Activated CD8-positive, alpha-beta memory T cell treated with anti-CD3 and anti-CD28 coated beads for 48 hours (primary cell): ENCODE measurements at places on chromosomes 11 and 22.

GRCh38 chr11:488992-489391 lies 18.1 kb downstream of the RNH1 start:
- DNase-seq, result no peak

- peak; percentile 59 for DNase-seq
Observed at GRCh38 chr11:18588297-18589252, at the start of gene UEVLD. Gene UEVLD, minus strand, starts transcription at chr11:18588734. Its CDS starts 80 bp downstream, at chr11:18588654.

- no peak for DNase-seq
Observed at GRCh38 chr22:32701034-32701433, 100.5 kb upstream of the TIMP3 start.

GRCh38 chr11:102268083-102268984 lies 49.0 kb upstream of the BIRC3 start:
- DNase-seq, result peak; percentile 53

DNA sequence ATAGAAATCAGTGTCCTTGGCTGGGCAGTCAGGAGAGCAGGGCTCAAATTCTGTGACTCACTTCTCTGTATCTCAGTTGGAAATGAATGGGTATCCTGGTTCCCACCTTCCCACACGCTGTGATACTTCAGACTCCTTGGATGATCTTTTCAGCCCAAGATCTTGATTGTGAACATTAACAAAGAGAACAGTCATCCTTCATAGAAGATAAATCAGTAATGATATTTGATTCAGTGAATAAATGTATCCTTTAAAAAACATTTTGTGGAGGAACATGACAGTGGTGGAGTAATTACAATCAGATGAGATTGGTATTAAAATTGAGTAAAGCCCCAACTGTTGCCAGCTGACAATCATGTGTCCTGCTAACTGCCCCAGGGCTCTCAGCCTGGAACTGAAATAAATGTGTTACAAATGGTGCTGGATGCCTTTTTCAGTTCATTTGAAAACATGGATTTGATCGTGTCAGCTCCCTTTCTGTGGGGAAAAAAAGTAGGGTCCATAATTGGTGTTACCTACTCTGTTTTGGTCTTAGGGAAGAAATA lies 72.9 kb upstream of the OR5AN1 start:
- DNase-seq, result no peak

DNA sequence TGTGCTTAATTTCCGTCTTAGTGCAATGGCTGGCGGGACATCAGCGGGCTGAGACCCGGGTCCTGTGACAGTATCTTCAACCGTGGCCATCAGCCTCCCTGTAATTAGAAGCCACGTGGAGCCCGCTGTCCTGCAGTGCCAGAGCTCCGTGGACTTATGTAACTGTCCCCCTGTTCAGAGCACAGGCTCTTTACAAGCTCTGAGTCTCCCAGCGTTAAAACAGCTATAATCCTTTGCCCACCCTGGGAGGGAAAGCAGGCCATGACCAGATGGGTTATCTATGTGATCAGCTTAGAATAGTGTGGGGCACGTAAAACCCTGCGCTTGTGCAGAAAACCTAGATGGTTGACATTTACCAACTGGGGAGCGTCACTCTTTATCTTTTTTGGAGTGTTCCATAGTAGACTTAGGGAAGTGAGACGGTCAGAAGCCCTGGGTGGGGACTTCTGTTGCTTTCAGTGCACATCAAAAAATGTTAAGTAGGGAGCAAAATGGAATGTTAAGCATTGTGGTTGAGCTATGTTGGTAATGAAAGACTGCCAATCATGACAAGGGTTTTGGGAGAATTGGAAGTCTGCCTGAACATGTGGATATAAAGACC lies 103.5 kb upstream of the CADM1 start:
- no peak for DNase-seq

- DNase-seq, result no peak
Observed at GRCh38 chr22:26416670-26417276, 12.3 kb upstream of the ASPHD2 start.

DNA sequence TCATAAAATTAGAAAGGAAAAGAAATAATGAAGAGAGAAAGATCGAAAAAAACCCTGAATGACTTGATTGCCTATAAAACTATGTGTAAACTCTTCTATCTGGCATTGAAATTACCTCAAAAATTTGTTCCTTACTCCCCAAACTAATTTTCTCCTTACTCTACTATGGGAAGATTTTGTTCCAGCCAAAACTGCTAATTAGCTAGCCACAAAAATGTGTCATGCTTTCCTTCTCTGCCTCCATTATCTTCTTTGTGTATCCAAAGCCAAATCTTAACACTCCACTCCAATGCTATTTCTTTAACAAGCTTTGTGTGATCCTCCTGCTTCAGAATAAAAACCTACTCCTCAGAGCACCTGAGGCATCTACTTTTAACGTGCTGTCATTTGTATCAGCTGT lies 831.2 kb downstream of the METTL15 start:
- no peak for DNase-seq

GRCh38 chr11:62577046-62577714 lies 3.5 kb upstream of the EEF1G start:
- no peak for DNase-seq

DNA sequence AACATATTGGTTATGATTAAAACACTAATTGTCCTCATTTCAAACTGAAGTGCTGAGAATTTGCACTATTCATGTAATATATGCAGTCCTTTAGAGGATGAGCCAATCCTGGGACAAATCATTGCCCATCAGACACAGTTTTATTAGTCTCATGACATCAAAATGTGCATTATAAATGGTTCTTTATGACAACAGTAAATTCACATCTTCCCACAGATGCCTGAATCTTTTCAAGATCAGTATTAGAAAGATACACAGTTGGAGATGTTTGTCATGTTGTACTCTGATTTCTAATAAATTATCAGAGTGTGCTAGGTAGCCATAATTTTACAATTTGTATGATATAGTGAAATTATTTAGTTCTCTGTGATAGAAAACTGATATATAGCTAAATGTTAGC lies 813.5 kb downstream of the FAM181B start:
- no peak for DNase-seq

DNA sequence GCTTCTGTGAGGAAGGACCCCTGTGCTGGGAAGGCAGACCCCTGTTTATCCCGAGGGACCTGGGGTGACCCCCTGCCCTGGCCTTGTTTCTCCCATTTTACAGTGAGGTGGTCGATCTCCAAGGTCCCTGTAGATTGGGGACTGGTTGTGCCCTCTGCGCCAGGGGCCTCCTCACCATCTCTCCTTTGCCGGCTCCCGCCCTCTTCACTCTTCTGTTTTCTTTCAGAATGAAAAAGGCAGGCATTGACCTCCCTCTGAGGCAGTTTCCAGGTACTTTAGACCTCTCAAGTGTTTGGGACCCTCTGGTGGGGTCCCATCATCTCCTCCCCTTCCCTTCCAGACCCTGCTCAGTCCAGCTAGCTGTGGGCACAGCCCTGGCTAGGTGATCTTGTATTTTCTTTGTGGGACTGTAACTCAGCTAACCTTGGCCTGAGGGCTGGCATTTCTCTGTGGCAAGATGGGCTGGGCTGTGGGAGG lies 1.5 kb downstream of the SERPINH1 start:
- DNase-seq, result no peak

DNA sequence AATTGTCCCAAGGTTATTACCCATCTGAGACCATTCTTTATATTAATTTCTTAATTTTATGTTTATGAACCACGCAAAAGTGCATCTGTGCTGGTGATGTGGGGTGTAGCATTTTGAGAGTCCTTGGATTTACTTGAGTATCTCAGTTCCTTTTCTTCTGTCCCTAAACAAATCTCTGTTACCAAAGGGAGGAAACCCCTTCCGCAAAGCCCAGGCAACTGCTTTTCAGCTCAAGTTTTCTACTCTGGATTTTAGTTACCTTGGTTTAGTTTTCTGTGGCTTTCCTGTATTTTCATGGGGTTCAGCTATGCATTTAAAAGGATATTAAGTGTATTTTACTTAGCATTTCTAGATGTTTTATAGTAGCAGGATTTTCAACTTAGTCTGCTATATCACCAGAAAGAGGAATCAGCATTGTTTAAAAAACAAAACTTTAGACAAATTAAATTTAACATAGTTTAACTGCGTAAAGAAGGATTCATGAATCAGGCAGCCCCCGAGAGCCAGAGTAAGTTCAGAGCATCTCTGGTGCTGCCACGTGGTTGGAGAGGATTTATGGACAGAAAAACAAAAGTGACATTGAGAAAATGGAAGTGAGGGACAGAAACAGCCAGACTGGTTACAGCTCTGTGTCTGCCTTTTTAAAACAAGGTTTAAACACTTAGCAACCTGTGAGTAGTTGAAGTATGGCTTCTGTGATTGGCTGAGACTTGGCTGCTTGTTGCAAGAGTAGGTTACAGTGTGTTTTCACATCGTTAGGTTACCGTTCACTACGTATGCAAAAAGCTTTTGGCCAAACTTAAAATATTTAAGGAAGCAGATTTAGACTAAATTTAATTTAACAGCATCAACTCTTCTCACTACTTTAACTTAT lies 9.6 kb downstream of the ADM start:
- no peak for DNase-seq

- DNase-seq, result no peak
Observed at GRCh38 chr11:28470180-28470579, 362.0 kb downstream of the METTL15 start.

DNA sequence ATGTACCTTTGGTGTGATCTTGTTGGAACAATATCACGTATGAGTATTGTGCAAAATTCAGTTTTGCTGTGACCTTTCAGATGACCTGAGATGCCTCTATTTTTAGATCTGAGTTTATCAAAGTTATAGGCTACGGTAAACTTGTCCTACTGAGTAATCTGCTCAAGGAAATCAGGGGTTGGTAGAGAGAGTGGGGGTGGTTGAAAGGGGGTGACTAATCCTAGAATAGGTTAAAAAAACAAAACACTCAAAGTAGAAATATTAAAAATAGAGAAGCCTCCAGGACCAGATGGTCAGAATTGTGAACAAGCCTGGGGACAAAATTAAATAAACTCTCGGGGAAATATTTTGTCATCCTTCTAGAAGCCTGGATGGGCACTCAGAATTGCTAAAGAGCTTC lies 59.9 kb upstream of the C11orf87 start:
- DNase-seq, result no peak

- DNase-seq, result no peak
Observed at GRCh38 chr11:130817330-130817944, 98.8 kb downstream of the SNX19 start.

DNA sequence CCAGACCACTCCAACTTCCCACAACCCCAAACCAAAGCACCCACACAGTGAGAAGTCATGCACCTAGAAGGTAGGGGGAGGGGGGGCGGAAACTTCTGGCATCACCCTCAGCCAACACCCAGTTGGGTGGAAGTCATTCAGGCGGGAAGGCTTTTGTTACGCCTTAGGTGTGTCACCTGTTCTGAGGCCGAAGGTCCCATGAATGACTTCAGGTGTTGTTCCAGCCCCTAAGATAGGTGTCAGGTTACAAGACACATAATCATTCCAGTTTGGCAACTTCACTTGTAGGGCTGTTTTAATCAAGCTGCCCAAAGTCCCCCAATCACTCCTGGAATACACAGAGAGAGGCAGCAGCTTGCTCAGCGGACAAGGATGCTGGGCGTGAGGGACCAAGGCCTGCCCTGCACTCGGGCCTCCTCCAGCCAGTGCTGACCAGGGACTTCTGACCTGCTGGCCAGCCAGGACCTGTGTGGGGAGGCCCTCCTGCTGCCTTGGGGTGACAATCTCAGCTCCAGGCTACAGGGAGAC lies at the start of gene TMPRSS4:
Gene TMPRSS4, plus strand, starts transcription at position 325 of the 528 bp plus-strand sequence. CDS start 225 bp downstream, outside the sequence.
- DNase-seq, result no peak

DNA sequence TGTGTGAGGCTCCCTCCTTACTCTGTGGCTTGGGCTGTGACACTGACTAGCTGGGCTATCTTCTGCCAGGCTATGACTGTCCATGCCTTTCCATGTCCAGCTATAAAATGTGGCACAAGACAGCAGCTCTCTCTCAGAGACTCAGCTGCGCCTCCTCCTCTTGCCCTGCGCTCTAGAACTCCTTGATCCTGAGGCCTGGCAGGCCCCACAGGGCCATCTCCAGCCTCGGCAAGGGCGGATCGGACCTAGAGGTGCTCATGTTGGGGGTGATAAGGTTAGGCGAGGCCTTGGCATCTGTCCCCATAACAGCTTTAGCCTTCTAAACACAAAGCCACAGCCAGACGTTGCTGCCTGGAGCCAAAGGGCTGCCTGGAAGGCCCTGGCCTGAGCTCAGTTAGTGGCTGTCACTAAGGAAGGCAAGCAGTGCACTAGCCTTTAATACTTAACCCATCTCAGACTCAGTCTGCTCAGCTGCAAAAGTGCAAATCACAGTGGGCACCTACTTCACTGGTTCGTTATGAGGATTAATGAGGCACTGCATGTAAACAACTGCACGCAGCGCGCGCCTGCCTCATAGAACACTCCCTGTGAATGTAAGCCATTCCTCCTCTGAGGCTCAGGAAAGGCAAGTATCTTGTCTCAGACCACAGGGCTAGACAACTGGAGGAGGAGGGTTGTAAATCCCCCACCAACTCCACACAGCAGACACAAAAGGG lies 1.2 kb downstream of the GUCD1 start:
- no peak for DNase-seq

- no peak for DNase-seq
Observed at GRCh38 chr11:108881131-108881530, 216.3 kb downstream of the DDX10 start.

DNA sequence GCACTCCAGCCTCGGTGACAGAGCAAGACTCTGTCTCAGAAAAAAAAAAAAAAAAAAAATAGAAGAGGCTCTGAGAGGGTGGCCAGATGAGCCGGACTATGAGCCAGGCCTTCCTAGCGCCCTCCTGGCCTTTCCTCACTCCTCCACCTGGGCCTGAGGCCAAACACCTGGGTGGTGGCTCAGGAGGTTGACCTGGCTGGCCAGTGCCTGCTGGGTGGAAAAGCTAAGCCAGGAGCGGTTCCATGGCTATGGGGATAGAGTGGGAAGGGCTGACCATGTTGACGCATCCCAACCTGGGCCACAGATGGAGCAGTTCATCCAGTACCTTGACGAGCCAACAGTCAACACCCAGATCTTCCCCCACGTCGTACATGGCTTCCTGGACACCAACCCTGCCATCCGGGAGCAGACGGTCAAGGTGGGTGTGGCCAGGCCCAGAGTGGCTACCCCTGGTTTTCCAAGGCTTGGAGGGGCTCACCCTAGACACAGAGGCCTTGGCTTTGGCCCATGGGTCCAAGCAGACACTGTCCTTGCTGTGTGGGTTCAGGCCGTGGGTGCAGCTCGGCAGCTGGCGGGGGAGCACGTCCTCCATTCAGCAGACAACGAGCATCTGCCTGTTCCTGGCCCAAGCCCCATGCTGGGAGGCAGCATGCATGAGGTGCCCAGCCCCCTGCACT lies 7.6 kb downstream of the SCYL1 start:
- DNase-seq, result no peak

DNA sequence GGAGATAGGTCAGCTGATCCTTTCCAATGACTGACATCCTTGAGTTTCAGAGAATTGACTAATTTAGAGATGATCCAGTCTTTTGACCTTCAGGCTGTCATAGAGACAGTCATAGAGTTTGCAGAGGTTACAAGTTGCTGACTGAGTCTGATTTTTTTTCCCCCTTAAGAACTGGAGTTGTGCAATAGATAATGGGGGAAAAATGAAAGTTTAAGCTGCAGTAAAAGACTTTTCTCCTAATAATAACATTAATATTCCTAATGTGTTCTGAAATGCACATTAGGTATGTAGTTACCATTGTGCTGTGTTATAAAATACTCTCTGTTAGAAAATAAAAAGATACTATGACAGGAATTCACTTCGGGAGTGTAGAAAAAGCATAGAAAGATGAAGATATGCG lies 876.9 kb upstream of the RAG2 start:
- DNase-seq, result no peak
